ENCODE measurements at places on chromosomes 6 and 20. TPM values are rescaled to one million over a fixed set of nuclear protein-coding genes. Genes with fewer than 3 reads are reported as not detected.

The MYH7B gene
- 0.34 TPM for total RNA-seq

The TPBG gene
- total RNA-seq: 0.07 TPM

The UBD gene
- total RNA-seq: 0.34 TPM

The MAPK13 gene
- total RNA-seq: 37.5 TPM

The PERP gene
- 7.0 TPM for total RNA-seq

The KIF25 gene
- not detected for total RNA-seq

The CRIP3 gene
- 0.34 TPM for total RNA-seq

The KHDC1L gene
- not detected for total RNA-seq

- H3K27ac ChIP-seq: no peak overlapping the region
- H3K36me3 ChIP-seq: peaks cover 35% of the 10 kb centered on the region
- no peak for DNase-seq
- no peak overlapping the region for H3K4me3 ChIP-seq
- H3K4me1 ChIP-seq: peaks cover 2% of the 10 kb centered on the region
- no peaks in the 10 kb centered on the region for H3K27me3 ChIP-seq
These were observed 13.0 kb upstream of the MRPS10 start for GRCh38 chr6:42230345-42231321.

- peak overlapping the region; percentile 91 for H3K27ac ChIP-seq
- H3K36me3 ChIP-seq: peaks cover 50% of the 10 kb centered on the region
- DNase-seq: no peak
- no peaks in the 10 kb centered on the region for H3K27me3 ChIP-seq
These were observed 32.7 kb downstream of the SERPINB6 start for GRCh38 chr6:2938632-2939083.

- no peaks in the 10 kb centered on the region for H3K36me3 ChIP-seq
- H3K4me1 ChIP-seq: no peaks in the 10 kb centered on the region
- no peak overlapping the region for H3K27ac ChIP-seq
- no peak for DNase-seq
These were observed 92.6 kb downstream of the CAP2 start for GRCh38 chr6:17485946-17486345.

DNA sequence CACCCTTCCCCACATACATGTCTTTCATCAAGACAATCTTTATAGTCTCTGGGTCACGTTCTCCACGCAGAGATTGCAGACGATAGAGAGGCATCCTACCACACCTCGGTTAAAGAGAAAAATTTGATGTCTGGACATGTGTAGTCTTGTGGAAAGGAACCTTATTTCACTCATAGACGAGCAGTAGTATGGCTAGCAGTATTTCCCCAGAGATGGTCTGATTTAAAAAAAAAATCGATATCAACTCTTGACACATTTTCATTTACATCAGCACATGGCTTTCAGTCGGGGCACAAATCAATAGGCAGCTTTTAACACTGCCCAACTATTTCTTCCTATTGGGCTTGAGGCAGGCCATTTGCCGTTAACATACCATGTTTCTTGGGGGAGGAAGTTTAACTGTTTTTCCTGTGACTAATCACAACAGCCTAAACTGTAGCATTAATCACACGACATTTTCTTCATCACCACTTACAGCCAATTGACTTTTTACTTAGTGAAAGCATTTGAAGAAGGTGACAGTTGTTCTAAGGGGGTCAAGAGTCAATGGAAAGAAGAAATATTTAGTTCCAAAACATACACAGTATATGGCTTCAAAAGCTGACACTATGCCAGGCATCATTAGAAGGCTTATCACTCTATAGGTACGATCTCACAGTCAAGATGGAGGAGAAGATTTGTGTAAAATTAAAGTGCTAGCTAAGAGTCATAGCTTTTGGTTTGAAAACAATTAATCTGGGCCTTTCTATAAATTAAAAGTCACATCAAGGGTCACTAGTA, 129.5 kb upstream of the HDAC2 start:
- no peaks in the 10 kb centered on the region for H3K4me1 ChIP-seq
- H3K4me3 ChIP-seq: no peak overlapping the region
- peaks cover 4% of the 10 kb centered on the region for H3K27me3 ChIP-seq

DNA sequence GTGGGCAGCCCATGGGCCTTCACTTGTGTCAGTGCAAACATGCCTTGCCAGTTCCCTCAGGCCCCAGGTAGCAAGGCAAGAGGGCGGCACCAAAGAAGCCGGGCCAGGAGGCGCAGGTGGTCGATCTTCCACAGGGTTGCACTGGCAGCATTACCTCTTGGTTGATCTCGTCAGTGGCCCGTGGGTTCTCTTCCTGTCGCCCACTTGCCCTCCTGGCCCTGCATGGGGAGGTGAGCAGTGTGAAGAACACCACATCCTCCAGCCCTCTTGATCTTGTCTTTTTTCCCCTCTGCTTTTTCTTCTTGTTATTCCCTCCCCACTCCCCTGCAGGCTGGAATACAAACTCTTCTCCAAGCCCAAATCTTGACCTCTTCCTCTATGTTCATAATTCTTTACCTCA, 3.0 kb upstream of the CST11 start:
- peaks cover 4% of the 10 kb centered on the region for H3K27me3 ChIP-seq
- no peaks in the 10 kb centered on the region for H3K36me3 ChIP-seq
- no peak for DNase-seq
- H3K4me1 ChIP-seq: peaks cover 7% of the 10 kb centered on the region
- no peak overlapping the region for H3K4me3 ChIP-seq

DNA sequence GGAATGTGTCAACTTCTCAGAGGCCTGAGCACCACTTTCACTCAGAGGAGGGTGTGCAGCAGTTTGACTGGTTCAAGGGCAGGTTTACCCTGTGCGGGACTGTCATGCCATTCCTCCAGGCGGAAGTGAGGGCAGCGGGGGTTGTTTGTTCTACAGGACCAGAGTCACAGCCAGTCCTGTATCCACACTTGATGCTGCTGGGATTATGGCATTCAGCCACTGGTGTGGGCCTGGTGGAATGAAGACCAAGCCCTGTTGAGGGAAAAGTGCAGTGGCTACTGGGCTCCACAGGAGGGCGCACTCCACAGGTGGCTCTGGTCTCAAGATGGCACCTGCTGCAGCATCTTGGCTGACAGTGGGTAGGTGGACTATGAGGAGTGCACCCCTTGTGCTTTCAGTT, 14.8 kb downstream of the SEMG2 start:
- no peak overlapping the region for H3K27ac ChIP-seq
- no peak overlapping the region for H3K4me3 ChIP-seq
- no peak for DNase-seq
- no peaks in the 10 kb centered on the region for H3K36me3 ChIP-seq
- peaks cover 16% of the 10 kb centered on the region for H3K27me3 ChIP-seq

DNA sequence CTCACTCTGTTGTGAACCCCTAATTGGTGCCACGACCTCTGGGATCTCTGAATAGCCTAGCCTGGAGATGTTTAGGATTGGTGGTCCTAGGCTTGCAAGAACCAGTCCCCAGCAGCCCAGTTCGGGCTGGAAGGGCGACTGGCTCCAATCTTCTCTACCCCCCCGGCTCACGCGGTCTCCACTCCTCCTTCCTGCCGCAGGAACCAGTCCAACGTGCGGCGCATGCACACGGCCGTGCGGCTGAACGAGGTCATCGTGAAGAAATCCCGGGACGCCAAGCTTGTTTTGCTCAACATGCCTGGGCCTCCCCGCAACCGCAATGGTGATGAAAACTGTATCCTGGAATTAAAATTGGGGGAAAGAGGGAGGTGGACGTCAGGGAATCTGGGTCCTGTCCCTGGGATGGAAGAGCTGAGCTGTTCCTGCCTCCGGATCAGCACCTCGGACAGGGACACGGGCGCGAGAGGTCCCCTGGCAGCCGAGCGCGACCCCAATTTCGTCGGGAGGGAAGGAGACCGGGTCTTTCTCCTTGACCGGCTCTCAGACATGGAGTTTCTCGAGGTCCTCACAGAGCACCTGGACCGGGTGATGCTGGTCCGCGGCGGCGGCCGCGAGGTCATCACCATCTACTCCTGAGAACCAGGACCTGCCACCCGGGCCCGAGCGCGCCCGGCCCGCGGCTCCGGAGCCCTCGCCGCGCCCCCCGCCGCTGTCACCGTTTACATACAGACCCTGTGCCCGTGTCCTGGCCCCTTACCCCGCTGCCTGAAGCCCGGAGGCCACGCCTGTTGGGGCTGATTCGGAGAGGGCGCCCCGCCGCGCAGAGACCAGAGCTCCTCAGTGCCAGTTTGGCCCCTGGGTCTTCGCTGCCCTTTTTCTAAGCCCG, 28.2 kb downstream of the SLC12A5 start:
- H3K36me3 ChIP-seq: peaks cover 26% of the 10 kb centered on the region
- no peak overlapping the region for H3K27ac ChIP-seq
- no peak overlapping the region for H3K4me3 ChIP-seq
- H3K27me3 ChIP-seq: peaks cover 38% of the 10 kb centered on the region
- H3K4me1 ChIP-seq: peaks cover 35% of the 10 kb centered on the region
- DNase-seq: no peak

- no peaks in the 10 kb centered on the region for H3K36me3 ChIP-seq
- no peaks in the 10 kb centered on the region for H3K4me1 ChIP-seq
- peaks cover 12% of the 10 kb centered on the region for H3K27me3 ChIP-seq
- no peak overlapping the region for H3K4me3 ChIP-seq
- no peak overlapping the region for H3K27ac ChIP-seq
These were observed 118.0 kb upstream of the CD93 start for GRCh38 chr20:23203951-23204730.

DNA sequence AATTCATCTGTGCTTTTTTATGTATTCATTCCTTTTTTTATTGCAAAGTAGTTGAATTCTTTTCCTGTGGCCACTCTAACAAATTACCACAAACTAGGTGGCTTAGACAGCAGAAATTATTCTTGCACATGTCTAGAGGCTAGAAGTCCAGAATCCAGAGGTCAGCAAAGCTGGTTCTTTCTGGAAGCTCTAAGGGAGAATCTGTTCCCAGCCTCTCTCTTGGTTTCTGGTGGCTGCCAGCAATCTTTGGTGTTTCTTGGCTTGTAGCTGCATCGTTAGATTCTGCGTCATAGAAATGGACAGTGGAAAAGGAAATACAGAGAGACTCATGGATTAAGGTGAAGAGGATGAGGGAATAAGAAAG, 39.3 kb downstream of the GSTA2 start:
- no peak overlapping the region for H3K4me3 ChIP-seq
- H3K4me1 ChIP-seq: no peaks in the 10 kb centered on the region
- H3K36me3 ChIP-seq: no peaks in the 10 kb centered on the region
- H3K27ac ChIP-seq: no peak overlapping the region
- DNase-seq: no peak

- no peak overlapping the region for H3K4me3 ChIP-seq
- no peaks in the 10 kb centered on the region for H3K36me3 ChIP-seq
- no peak for DNase-seq
- peaks cover 3% of the 10 kb centered on the region for H3K4me1 ChIP-seq
- H3K27me3 ChIP-seq: no peaks in the 10 kb centered on the region
- no peak overlapping the region for H3K27ac ChIP-seq
These were observed 117.5 kb upstream of the SAMD5 start for GRCh38 chr6:147390909-147391536.

GRCh38 chr6:38861926-38862401, 146.9 kb downstream of the DNAH8 start:
- H3K27ac ChIP-seq: no peak overlapping the region
- peaks cover 21% of the 10 kb centered on the region for H3K27me3 ChIP-seq
- H3K36me3 ChIP-seq: no peaks in the 10 kb centered on the region
- DNase-seq: no peak
- no peak overlapping the region for H3K4me3 ChIP-seq
- no peaks in the 10 kb centered on the region for H3K4me1 ChIP-seq

GRCh38 chr6:139486476-139486799, 112.0 kb upstream of the CITED2 start:
- H3K27ac ChIP-seq: no peak overlapping the region
- H3K4me3 ChIP-seq: no peak overlapping the region

DNA sequence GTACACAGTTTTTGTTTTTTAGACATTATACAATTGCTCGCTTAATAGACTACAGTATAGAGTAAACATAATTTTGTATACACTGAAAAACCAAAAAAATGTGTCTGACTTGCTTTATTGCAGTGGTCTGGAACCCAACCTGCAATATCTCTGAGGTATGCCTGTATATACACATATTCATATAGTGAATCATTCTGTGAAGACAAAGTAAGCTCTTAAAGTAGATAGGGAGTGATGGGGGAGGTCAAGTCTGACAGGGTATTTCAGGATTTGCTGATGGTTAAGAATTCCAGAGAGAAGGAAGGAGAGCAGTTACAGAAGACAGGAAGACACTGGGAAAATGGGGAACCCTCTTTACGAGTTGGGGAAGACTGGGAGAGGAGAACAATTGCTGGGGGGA, 417.9 kb downstream of the CD109 start:
- no peak overlapping the region for H3K27ac ChIP-seq
- H3K4me1 ChIP-seq: peaks cover 3% of the 10 kb centered on the region
- H3K27me3 ChIP-seq: no peaks in the 10 kb centered on the region
- H3K36me3 ChIP-seq: no peaks in the 10 kb centered on the region

DNA sequence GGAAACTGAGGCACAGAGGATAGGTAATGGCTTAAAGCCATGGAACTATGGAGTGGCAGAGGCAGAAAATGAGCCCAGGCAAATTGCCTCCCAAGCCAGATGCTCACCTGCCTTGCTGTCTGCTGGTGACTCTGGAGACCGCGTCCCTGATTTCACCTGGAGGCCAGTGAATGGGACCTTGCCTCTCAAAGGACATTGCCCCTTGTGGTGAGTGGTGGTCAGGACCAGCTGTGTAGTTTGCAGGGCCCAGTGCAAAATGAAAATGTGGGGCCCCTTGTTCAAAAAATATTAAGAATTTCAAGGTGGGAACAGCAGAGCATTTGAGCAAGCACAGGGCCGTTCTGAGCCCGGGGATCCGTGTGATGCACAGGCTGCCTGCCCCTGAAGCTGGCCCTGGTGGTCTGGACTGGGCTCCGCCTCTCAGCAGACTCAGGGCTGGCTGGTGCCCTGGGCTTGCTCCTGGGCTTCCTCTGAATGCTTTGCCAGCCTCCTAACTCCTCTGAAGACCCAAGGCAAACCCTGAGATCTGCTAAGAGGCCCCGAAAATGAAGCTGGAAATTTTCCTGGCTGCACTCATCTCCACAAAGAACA, 19.8 kb upstream of the KCNG1 start:
- H3K27ac ChIP-seq: no peak overlapping the region
- no peak for DNase-seq
- no peaks in the 10 kb centered on the region for H3K36me3 ChIP-seq
- H3K4me1 ChIP-seq: no peaks in the 10 kb centered on the region

DNA sequence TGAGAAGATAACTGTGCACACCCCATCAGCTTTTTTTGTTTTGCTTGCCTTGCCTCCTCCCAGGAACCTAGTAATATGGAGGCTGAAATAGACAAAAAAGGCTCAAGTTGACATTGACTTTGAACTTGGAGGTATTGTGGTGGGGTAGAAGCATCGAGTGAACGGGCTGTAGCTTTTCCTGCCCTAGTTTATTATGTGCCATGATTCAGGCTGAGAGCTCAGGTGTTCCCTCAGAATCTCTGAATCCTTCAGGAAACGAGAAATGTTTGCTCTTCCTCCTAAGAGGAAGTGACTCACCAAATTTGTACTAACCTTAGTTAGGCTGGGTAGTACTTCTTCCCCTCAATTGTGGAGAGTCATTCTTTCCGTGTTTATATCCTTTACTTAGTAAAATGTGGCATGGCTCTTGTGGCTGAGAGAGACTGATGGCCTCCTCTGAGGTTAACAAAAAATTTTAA, 98.8 kb downstream of the SASH1 start:
- H3K4me3 ChIP-seq: no peak overlapping the region
- peaks cover 13% of the 10 kb centered on the region for H3K4me1 ChIP-seq
- H3K27me3 ChIP-seq: peaks cover 25% of the 10 kb centered on the region
- H3K27ac ChIP-seq: no peak overlapping the region

GRCh38 chr6:49988900-49989299, 19.5 kb upstream of the DEFB113 start:
- H3K27me3 ChIP-seq: no peaks in the 10 kb centered on the region
- H3K36me3 ChIP-seq: no peaks in the 10 kb centered on the region
- no peaks in the 10 kb centered on the region for H3K4me1 ChIP-seq
- no peak for DNase-seq
- H3K27ac ChIP-seq: no peak overlapping the region

- H3K4me3 ChIP-seq: no peak overlapping the region
- DNase-seq: no peak
- no peak overlapping the region for H3K27ac ChIP-seq
These were observed 13.6 kb upstream of the GATA5 start for GRCh38 chr20:62489186-62489931.

All from activated T-helper 2 cell treated with anti-CD3 and anti-CD28 coated beads, Interferon-gamma antibody, Interleukin-2, Interleukin-4, amounts not matched to agents 10 μg/mL and 5 μg/mL and 100 μg/mL, durations not matched to agents 14 hours and 24 hours and 36 hours (primary cell).